Effector memory CD4-positive, alpha-beta T cell (primary cell): ENCODE measurements at places on chromosomes 11 and 22.

DNA sequence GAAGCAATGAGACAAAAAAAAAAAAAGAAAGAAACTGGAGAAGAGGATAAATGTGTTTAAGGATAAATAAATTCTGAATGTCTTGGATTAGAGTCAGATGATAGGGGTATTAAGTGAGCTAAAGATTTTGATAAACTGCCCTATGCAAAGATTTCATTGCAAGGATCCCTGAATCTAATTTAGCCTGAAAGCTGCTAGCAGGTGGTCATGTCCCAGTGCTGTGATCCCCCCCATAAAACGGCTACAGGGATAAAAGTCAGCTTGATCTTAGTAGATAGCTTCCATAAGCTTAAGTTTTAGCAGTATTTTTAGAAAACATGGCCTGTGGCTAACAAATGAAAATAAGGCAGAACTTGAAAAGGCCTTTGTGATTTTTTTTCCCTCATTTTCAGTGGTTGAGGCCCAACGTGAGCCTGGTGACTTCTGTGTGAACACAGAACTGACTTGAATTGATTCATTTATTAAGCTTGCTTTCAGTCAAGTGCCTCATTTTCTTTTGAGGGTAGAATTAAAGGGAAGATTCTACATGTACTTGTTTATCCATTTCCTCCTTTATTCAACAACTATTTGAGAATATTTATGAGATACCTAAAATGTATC lies 44.5 kb downstream of the CD44 start:
- no peak for DNase-seq

DNA sequence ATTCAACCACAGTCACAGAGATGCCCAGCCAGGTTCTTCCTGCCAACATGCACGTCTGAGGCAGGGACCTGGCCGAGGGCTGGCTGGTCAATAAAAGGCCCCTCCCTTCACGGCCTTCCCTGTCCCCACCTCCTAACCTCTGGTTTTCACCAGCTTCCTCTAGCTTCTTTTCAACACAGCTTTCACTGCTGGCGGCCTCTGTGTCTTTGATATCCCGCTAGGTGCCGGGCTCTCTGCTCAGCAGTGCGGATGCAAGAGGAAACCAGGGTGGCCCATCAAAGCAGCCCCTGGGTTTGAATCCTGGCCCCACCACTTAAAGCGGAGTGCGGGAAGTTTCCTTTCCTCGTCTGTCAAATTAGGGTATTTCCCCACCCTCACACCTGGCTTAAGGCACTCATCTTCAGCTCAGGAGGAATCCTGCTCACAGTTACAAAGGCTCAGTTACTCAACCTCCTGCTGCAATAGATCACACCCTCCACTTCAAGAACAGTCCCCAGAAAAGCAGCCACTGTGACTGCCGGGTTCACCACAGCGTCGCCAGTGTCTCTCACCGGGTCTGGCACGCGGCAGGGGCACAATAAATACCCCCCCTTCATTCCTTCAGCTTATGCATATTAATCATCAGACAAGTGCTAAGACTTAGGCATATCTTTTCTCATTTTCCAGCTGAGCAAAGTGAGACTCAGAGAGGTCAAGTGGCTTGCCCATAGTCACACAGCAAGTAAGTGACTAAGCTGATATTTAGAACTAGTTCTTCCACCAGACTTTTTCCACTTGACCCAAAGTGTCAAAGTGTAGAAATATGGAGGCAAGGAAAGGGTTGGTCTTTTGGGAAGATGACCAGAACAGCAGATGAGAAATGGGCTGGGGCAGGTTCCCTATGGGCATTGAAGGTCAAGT lies 45.7 kb downstream of the TXN2 start:
- DNase-seq: peak; percentile 79

DNA sequence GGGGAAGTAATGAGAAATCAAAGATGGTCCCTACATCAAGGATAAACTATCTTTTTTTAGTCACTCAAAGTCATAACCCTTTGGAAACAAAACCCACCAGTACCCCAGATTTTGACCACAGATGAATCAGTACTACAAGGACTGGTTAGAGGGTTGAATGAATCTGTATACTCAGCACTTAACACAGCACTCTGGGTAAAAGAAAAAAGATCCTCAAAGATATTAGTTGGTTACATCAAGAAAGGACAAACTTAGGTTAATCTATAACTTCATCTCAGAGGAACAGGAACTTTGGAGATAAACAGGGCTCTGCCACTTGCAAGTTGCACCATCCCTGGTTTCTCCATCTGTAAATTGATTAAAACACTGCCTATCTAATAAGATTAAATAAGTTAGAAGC lies 18.8 kb downstream of the SC5D start:
- no peak for DNase-seq

- no peak for DNase-seq
These were observed 325.8 kb downstream of the C11orf87 start for GRCh38 chr11:109747839-109748238.

GRCh38 chr11:118841469-118842242 lies 42.0 kb upstream of the CXCR5 start:
- peak; percentile 22 for DNase-seq

GRCh38 chr11:64842851-64843685 lies 1.4 kb downstream of the CDC42BPG start:
- no peak for DNase-seq

- no peak for DNase-seq
These were observed 47.4 kb upstream of the TP53I11 start for GRCh38 chr11:44998051-44998450.

GRCh38 chr11:10844796-10845195 lies 13.1 kb downstream of the ZBED5 start:
- no peak for DNase-seq

DNA sequence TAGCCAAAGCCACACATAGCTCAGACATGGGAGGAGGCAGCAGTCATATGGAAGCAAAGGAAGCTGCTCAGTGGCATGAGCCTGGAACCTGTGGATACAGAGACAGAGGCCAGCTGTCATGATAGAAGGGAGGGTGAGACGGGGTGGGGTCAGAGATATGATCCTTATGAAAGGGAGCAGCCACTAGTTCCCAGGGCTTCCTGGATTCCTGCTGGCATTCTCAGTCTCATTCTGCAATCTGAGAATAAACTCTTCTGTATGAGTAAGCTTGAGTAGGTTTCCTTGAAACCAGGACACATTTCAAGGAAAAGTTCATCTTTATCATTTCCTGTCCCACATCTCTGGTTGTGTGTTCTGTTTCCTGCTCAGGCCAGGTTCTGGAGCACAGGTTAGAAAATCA lies 220.2 kb upstream of the SNX19 start:
- no peak for DNase-seq

GRCh38 chr11:36278531-36279282 lies 10.5 kb downstream of the COMMD9 start:
- DNase-seq: no peak

GRCh38 chr11:115455613-115456012 lies 48.6 kb downstream of the CADM1 start:
- no peak for DNase-seq
